ENCODE measurements at places on chromosomes 5 and 9. TPM values are rescaled to one million over a fixed set of nuclear protein-coding genes. Genes with fewer than 3 reads are reported as not detected.

DNA sequence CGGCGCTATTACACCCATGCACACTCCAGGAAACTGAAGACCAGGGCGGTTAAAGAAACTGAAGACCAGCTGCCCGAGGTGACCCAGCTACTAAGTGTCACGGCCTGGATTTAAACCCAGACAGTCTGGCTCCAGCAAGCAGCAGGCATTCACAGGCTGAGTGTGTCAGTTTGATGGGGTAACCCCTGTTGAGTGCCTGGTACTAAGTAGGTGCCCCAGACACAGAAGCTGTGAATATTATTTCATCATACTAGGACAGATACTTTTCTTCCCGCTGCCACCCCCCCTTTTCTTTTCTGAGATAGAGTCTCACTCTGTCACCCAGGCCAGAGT is 7.3 kb downstream of the ENG start:
- peak overlapping the region; percentile 57 for H3K27ac ChIP-seq
- no peaks in the 10 kb centered on the region for H3K27me3 ChIP-seq
- H3K36me3 ChIP-seq = no peaks in the 10 kb centered on the region

DNA sequence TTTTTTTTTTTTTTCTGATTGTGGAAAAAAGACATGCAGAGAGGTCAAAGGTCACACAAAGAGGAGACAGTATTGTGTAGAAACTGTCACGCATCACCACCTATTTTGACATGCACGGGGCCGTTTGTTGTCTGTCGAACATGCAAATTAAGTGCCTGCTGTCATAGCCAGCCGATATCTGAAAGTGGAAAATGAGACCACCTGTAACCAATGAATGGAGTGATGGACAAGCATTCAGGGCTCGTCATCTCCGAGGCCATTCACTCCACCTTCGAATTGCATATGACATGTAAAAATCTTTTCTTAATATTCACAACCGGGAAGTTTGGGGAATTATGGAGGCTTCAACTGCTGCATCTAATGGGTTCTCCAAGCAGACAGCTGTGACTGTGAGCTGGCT is 512.2 kb upstream of the ADAMTS16 start:
- no peak for DNase-seq
- no peaks in the 10 kb centered on the region for H3K4me1 ChIP-seq
- H3K4me3 ChIP-seq = no peak overlapping the region
- no peaks in the 10 kb centered on the region for H3K36me3 ChIP-seq

DNA sequence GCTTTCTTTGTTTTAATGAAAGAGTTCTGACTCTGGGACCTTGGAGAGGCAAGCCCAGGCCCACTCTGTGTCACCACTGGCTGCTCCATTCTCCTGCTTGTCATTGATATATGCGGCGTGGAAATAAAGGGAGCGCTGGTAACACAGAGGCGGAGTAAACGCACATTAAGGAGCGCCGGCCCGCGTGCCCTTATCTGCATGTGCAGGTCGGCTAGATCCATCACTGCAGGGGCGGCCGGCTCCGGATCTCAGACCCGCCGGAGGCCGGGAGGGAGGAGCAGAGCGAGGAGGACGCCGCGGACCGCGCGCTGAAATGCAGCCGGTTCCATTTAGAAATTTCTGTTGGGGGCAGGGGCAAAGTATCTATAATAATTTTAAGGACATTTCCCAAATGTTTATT is 70.8 kb downstream of the MRPL36 start:
- no peaks in the 10 kb centered on the region for H3K4me1 ChIP-seq
- H3K4me3 ChIP-seq = no peak overlapping the region
- no peak overlapping the region for H3K27ac ChIP-seq
- no peaks in the 10 kb centered on the region for H3K36me3 ChIP-seq
- H3K27me3 ChIP-seq = no peaks in the 10 kb centered on the region

The SLC1A3 gene
- 3.3 TPM for total RNA-seq

The KCNIP1 gene
- total RNA-seq = 0.08 TPM

The SLC6A19 gene
- 4.9 TPM for total RNA-seq
